Adipocyte (in vitro differentiated cells): ENCODE measurements at places on chromosomes 1 and 21.

DNA sequence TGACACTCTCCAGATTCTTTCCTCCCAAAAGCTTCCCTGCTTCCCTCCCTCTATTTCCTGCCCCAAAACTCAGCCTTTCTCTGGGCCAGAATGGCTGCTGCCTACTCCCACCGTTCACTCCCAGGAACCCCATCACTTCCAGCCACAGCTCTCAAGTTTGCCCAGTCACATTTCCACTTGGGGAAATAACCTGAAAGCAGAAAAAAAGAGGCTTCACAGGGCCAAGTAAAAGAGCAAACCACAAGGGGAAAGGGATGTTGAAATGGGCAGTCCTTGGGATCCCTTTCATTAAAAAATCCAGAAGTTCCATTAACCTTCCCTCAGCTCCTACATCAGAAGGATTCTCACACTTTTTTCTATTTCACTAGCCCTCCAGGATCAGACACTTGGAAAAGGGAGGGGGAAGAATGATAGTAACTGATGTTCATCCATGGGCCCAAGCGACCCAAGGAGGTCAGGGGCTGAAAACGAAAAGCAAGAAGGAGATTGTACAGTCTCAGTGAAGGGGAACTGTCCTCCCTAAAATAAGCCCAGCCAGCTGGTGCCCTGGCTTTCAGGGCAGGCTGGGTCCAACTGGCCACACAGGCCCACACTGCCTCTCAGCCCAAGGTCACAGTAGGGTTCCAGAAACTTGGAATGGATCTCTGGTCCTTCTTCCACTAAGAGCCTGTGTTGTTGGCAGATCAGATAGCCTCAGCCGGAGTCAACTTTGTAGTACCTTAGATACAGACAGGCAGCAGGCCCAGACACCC, 49.7 kb downstream of the DMAP1 start:
- no peak for DNase-seq

DNA sequence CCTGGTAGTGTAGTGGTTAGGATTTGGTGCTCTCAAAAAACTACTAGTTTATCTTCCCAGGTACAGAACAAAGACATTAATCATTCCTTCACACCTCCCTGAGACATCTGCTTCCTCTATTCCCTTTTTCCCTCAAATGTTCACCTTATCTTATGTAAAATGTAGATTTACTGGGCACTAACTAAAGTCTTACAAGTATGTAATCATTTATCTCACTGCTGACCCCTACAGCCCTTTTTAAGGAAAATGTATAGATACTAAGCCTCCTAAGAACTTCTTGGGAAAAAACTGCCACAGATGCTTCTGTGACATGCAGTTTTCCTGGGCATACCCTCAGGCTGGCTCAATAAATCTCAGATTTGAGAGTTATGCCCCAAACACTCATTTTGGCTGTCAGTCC, 50.8 kb upstream of the NEK7 start:
- no peak for DNase-seq

DNA sequence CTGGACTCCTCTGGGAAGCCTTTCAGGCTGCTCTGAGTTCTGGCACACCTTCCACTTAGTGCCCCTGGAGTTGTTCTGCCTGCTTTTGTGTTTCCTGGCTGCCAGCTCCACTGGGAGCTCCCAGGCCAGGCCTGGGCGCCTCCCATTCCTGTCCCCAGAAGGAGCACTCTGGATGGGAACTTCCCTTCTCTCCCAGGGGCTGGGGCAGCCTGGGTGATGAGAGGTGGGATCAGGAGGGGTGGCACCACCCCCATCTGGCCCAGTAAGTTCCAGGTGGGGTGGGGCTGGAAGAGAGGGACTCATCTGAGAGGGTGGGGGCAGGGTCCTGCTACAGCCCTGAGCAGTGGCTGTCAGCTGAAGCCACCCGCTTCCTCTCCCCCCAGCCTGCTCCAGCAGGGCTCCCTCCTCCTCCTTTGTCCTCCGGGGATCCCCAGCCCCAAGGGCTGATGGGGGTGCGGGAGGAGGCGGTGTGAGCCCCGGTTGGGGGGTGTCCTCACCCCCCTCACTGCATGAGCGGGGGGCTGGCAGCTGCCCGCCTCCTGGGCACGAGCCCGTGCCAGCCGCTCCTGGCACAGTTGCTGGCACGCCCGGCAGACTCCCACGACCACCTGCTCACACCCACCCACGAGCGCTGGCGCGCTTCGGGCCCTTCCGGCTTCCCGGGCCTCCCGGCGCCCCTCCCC, 4.7 kb downstream of the FOXO6 start:
- DNase-seq = no peak

DNA sequence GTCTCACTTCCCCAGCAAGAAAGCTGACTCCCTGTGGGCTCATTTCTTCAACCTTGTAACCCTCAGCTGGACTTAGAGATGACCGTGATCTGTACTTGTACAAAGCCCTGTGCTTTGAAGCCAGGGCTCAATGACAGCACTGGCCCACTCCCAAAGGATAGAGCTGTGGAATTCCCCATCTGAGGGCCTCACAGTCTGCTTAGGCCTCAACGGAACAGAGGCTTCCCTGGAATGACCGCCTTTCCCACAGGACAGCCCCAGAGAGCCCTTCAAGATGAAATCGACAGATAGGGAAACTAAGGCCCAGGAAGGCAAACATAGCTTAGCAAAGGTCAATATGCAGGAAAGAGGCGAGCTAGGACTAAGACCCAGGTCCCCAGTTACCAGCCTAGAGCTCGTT, 11.5 kb downstream of the SLC9A1 start:
- DNase-seq = peak; percentile 64

DNA sequence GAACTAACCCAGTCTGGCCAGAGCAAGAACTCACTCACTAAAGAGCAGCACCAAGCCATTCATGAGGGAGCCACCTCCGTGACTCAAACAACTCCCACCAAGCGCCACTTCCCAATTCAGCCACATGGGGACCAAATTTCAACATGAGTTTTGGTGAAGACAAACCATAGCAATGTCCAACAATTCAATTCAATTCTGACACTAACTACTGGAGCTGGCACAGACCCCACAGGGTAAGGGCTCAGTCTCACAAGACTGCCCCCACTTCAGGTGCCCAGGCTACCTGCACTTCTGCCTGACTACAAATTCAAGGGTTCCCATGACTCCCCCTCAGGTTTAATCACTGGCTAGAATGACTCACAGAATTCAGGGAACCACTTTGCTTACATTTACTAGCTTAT, 48.8 kb upstream of the RAP1A start:
- DNase-seq = no peak

GRCh38 chr1:73782901-73783300, 415.1 kb downstream of the LRRIQ3 start:
- DNase-seq = no peak

- no peak for DNase-seq
Observed at GRCh38 chr21:33924766-33925100, 9.1 kb upstream of the ATP5PO start.

DNA sequence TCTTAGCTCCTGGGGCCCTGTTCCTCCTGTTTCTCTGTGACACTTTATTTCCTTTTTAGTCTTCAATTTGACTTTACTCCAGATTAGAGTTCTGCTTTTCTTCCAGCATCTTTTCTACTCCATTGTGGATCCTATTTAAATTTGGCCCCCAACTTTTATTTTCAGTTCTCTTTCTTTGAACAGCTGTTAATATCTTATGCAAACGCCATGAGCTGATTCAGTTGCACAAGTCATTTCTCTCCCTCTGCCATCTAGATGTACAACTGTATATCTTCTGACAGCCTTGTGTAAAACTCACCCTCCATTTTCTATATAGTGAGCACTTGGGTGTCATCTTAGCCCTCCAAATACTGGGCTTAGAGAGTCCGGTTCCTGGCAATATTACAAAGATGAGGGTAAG, 42.2 kb downstream of the SPATA17 start:
- no peak for DNase-seq

DNA sequence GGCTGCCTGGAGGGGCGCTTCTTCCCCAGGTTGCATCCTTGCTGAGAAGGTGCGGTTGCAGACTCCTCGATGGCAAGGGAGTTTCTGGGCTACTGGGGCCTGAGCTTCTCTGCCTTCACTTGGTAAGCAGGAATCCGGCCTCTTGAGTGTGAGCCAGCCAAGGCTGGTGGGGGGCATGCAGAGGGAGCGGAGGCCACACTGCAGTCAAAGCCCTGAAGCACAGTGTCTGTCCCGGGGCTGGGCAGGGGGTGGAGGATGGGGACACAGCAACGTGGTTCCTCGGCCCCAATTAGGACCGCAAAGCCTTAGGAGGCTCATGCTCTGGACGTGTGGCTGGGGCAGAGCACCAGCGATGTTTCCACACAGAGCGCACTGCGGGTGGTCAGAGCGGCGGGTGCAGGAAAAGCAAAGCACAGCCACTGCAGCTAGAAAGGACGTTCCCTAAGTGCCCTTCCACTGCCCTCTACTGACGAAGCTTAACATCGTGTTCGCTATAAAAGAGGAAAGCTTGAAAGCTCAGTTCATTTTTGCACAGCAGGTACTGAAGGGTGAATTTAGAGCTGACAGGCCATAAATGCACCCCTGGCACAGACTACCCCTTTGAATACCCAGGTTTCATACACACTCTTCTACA, 60.7 kb upstream of the COG2 start:
- no peak for DNase-seq

GRCh38 chr1:208172423-208173145, 71.6 kb downstream of the PLXNA2 start:
- no peak for DNase-seq

DNA sequence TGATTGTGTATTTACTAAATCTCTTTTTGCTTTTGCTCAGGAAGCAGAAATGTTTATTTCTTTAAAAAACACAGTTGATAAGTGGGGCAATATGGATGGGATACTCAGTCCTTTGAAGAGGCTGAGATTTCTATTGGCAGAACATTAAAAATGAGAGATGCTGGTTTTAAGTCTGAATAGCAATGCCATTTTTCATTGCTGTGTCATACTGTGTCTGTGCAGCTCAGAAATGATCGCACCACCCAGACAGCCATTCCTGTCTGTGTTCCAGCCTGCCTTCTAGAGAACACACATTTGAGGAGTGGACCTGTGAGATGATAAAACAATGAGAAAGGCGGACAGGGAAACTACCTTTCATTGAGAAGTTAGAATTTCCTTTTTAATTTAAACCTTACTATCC, 231.2 kb upstream of the USP24 start:
- DNase-seq = peak; percentile 61

GRCh38 chr21:25913479-25913878, 178.7 kb downstream of the GABPA start:
- no peak for DNase-seq

DNA sequence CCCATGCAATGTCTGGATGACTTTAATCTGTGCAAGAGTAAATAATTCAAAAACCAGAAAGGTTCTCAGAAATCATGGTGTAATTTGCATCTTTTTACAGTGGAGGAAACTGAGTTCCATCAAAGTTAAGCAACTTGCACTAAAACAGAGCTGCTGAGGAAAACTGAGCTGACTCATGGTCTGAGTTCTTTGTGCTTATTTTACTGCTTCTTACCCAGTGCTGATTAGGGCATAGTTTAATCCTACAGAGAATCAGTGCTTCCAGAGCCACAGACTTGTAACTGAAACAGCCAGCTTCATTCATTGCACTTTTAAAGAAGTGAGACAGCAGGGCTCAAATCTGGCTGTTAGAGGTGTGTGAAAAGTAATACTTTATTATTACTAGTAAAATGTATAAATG, 10.9 kb upstream of the RWDD3 start:
- peak; percentile 63 for DNase-seq

DNA sequence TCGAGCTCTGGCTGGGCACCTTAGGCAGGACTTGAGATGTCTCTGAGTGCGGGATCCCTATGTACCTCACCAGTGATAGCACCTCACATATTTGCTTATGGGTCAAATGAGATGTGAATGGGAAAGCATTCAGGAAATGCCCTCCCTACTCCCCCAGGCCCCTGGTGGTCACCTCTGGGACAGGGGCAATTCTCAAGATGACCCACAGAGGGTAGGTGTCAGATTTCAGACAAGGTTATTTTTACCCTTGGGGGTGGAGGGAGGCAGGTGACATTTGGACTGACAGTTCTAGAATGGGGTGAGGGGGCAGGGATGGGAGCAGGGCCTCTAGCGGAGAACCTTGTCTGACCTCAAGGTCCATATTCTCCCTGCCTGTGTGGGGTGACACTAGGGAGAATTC, 27.1 kb downstream of the ACOT11 start:
- no peak for DNase-seq

GRCh38 chr1:175602026-175602585, 141.3 kb downstream of the TNR start:
- peak; percentile 48 for DNase-seq

GRCh38 chr1:55057270-55057955, 18.1 kb downstream of the PCSK9 start:
- DNase-seq = no peak

DNA sequence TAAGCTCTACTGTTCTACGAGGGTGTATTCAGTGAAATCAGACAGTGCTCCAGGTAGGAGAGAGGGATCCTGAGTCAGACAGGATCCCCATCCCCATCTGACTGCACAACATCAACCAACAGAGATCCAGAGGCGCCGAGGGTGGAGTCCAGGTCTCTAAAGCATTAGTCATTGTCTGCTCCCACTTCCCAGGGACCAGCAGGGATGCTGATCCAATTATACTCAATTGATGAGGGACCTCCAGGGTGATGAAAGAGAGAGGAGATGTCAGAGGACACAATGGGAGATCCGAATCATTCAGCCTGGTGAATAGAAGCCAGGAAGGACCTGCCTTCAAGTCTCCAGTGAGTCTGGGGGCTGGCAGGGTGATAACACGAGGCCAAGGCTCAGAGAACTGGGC, 39.5 kb upstream of the STMN1 start:
- no peak for DNase-seq

DNA sequence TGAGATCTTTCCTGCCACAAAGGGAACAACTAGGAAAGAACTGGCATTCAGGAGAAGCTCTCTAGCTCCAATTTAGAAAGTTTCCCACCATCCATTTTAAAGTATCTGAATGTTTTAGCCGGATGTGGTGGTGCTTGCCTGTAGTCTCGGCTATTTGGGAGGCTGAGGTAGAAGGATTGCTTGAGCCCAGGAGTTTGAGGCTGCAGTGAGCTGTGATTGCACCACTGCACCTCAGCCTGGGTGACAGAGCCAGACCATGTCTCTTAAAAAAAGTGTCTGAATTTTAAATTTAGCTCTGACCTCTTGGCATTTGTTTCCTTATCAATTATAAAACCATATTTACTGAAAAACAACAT, 67.2 kb downstream of the RPAP2 start:
- no peak for DNase-seq

DNA sequence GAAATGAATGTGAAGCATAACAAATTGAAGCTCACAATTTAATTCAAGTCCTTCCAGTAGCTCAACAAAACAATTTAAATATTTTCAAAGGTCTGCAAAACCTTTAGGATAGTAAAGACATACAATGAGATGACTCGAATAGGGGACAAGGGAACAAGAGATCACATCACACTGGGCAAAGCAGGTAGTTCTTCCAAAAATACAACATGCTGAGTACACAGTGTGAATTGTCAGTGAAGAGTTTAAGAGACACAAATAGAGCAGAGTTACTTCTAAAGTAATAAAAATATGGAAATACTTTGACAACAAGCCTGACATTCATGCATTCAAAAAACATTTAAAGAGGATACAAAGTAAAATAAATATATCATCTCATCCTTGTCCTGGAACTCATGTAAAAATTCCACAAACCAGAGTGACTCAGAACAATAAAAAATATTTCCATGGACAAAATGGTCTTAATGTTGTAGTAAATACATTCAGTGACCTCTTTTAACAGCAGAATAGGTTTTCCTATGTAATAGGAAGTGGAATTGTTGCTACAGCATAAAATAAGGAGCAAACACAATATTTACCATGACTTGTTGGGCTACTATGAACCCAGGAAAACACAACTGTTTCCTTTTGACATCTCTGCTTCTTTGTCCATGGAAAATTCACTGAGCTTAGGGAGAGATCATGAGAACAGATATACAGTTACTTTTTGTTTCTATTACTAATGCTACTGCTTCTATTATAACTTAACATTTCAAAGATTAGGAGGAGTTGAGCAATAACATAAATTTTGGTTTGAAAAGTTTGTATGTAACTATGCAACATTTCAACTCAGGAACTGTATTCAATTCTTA, 83.7 kb upstream of the BCL10 start:
- peak; percentile 68 for DNase-seq
